ENCODE measurements at places on chromosomes 12 and 14. TPM values are rescaled to one million over a fixed set of nuclear protein-coding genes. Genes with fewer than 3 reads are reported as not detected.

The CELA1 gene
- not detected for total RNA-seq

The BCL2L14 gene
- 1.2 TPM for total RNA-seq

The IL26 gene
- 0.30 TPM for total RNA-seq

- peaks cover 4% of the 10 kb centered on the region for H3K27me3 ChIP-seq
- H3K4me1 ChIP-seq = peaks cover 28% of the 10 kb centered on the region
- DNase-seq = peak; percentile 89
- H3K36me3 ChIP-seq = peaks cover 15% of the 10 kb centered on the region
These were observed at the start of gene CAMKK2 for GRCh38 chr12:121296618-121297434. TSS of gene CAMKK2 (minus strand) at chr12:121296709. CDS start at chr12:121274526, 22,183 bp downstream.

DNA sequence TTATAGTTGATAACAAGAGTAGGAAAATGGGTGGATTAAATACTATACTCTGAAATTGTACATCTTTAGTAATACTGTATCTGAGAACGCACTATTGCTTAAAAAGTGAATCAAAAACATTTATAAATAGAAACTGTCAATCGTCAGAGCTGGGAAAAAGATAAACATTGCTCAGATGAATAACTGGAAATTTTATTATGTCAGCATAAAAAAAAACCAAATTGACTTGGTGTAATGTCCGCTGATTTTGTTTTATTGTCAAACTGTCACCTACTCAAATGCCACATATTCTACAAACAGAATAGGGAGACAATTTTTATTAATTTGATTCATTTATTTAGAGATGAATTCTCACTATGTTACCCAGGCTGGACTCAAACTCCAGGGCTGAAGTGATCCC is 109.3 kb upstream of the TMTC1 start:
- DNase-seq = no peak
- no peak overlapping the region for H3K27ac ChIP-seq
- H3K27me3 ChIP-seq = no peaks in the 10 kb centered on the region
- no peaks in the 10 kb centered on the region for H3K36me3 ChIP-seq
- no peaks in the 10 kb centered on the region for H3K4me1 ChIP-seq

- peaks cover 3% of the 10 kb centered on the region for H3K27me3 ChIP-seq
- H3K4me1 ChIP-seq = peaks cover 6% of the 10 kb centered on the region
- no peak overlapping the region for H3K27ac ChIP-seq
- no peaks in the 10 kb centered on the region for H3K36me3 ChIP-seq
- no peak for DNase-seq
These were observed 29.5 kb upstream of the OSBPL8 start for GRCh38 chr12:76588881-76589565.
